ENCODE measurements at places on chromosomes 1 and 21.

- peak; percentile 90 for ATAC-seq
Observed at GRCh38 chr1:214637722-214638458, 34.9 kb downstream of the CENPF start.

- ATAC-seq, result no peak
Observed at GRCh38 chr1:201251851-201252430, 31.4 kb upstream of the PKP1 start.

DNA sequence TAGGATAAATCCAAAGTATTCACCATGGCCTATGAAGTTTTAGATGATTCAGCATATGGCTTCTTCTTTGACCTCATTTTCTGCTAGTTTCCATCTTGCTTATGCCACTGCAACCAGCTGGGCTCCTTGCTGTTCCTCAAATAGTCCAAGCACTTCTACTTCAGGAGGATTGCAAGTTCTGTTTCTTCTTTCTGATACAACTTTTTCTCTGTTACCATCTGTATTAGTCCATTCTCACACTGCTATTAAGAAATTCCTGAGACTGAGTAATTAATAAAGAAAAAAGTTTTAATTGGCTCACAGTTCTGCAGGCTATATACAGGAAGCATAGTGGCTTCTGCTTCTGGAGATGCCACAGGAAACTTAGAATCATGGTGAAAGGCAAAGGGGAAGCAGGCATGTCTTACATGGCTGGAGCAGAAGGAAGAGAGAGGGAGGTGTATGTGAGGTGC is 20.3 kb downstream of the PTGS2 start:
- no peak for ATAC-seq

GRCh38 chr1:47438165-47439016 is 547 bp downstream of the FOXD2 start:
- ATAC-seq, result no peak

DNA sequence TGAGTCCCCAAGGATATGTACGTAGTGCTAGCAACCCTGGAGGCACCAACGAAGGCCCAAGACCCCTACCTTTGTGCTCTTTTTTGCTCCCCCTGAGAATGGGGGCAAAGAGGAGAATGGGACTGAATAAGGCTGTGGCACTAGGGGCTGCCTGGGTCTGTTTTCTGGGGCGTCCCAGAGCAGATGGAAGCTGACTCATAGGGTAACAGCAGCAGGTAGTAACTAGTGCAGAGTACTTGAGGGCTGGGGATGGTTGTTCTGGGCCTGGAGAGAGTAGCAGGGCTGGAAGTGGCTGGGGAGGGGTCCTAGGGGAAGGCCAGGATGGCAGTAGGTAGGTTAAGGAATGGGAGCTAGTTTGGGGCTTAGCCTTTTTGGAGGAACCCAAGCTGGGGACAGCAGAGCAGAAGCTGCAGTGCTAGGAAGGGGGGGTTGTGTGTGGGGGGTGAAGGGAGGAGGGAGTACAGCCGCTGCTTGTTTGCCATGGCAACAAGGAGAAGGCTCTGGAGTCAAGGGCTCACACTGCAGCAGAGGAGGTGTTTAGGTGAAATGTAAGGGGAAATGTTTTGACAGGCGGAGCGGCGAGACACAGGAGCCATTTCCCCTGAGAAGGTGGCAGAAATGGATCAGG is 1.8 kb downstream of the NCDN start:
- ATAC-seq, result no peak

DNA sequence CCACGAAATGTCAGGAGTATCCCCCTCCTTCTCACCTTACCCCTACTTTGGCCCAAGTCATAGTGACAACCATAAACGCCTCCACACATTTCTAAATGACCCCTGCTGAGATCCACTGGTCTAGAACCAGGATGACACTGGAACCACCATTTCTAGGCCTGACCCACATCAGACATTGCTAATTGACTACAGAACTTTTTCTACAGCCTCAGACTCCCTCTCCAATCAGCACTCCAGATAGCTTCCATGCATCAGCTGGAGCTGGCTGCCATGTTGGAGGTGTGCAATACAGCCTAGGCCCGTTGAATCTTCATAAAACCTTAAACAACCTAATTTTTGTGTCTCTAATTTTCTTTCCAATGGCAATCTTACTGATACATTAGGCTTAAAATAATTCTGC is 18.6 kb downstream of the TCEA3 start:
- ATAC-seq, result no peak

DNA sequence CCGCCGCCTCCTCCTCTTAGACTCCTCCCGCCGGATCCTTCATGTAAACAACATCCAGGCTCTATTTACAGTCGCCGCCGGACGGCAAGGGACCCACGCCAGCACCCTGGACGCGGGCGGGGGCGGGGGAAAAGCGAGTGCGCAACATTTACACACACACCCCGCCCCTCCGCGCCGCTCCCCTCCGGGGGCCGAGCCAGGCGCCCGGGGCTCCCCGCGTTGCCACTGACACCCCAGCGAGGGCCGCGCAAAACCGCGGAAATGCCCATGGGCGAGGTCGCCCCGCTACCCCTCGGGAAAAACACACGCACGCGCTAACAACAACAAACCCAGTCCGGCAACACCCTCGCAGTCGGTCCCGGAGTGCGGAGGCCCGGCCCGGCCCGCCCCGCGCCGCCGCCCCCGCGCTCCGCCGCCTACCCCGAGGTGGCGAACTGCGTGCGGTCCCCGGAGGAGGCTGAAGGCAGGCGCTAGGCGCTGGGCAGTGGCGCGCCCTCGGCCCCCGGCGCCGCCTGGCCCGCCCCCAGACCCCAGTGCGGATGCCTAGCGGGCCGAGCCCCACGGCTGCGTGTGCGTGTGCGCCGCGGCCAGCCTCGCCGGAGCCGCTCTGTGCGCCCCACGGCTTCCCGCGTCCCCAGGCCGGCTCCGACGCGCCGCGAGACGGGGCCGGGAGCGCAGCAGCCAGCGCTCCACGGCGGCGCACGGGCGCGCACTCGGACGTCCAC is 81.1 kb upstream of the AK4 start:
- ATAC-seq, result peak; percentile 63

- ATAC-seq, result peak; percentile 96
Observed at GRCh38 chr1:101200513-101200912, 36.3 kb upstream of the S1PR1 start.

DNA sequence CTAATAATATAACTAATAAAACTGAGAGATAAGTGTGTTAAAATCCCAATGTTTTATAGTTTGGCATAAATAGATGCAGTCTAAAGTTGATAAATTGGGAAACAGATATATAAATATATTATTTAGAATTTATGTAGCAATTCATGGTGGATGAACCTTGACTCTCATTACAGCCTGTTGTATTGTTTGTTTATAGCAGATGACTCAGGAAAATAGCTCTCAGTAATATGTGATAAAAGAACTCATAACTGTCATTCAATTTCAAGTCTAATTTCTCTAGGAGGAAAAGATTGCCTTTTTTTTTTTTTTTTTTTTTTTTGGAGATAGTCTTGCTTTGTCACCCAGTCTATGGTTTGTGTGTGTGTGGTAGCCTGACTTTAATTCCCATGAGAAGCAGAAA is 603.2 kb upstream of the PKN2 start:
- ATAC-seq, result no peak

- ATAC-seq, result peak; percentile 33
Observed at GRCh38 chr1:15384301-15384901, 25.3 kb upstream of the EFHD2 start.

DNA sequence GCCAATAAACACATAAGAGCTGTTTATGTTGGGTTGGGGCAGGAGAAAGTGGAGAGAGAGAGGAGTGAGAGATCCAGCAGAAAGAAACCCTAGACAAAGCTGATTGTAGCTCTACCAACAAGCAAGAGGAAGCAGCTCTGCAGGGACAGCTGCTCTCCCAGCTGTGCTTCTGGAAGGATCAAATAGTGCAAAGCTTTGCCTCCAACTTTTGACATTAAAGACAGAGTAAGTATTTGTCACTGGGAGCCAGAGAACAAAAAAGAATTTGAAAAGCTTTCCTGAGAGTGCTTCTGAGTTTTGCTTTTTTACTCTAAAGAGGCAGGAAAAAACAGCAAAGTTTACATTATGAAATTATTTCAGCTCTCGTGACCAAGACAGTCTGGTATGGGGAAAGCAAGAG is 28.5 kb upstream of the C1orf198 start:
- no peak for ATAC-seq

DNA sequence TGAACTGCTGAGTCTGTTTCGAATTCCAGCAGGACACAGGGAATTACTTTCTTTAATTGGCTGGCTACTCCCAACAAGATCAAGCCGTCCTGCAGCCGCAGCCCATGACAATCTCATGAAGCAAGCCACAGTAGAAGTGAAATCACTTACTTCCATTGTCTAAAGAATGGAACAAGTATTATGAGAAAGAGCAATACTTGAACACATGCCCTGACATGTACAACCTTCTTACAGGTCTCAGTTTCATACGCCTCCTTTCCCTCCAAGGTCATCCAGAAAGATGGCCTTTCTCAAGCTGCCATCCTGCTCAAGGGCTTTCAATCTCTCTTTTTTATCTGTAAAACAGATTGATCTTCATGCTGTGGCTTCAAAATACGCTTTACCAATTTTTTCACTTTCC is 85.1 kb downstream of the PCSK9 start:
- no peak for ATAC-seq

DNA sequence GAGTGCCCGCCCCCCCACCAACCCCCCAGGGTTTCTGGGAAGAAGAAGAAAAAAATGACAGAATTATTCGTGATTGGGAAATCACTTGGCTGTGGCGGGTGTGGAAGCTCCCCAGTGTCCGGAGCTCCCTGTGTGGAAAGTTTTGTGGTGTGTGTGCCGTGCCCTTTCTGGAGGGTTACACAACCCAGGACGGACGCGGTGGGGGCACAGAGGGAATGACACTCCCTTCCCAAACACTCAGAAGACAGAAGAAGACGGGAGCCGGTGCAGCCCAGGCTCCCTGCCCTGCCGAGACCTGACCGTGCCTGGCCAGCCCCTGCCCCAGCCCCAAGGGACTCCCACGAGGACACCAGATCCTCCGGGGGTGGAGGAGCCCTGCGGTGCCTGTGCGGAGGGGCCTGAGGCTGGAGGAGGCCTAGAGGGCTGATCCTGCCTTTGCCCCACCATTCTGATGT is 33.0 kb upstream of the ADARB1 start:
- no peak for ATAC-seq

- no peak for ATAC-seq
Observed at GRCh38 chr1:168081373-168082007, 55.2 kb downstream of the GPR161 start.

DNA sequence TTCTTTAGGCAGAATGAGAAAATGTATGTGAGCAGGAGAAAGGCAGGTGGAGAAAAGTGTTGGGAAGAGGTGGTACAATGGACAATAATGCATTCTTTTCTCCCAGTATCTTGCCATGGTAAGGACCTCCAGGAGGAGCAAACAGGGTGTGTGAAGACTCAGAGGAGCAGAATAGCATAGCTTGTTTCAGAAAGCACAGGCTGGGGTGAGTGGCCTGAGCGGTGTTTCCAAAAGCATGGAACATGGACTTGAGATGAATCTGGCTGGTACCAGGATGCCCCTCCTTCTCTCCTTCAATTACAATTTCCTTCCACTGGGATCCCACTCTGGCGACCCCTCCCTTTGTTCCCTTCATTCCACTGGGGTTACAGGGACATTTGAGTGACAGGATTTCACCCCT is 123.4 kb upstream of the TNR start:
- no peak for ATAC-seq

DNA sequence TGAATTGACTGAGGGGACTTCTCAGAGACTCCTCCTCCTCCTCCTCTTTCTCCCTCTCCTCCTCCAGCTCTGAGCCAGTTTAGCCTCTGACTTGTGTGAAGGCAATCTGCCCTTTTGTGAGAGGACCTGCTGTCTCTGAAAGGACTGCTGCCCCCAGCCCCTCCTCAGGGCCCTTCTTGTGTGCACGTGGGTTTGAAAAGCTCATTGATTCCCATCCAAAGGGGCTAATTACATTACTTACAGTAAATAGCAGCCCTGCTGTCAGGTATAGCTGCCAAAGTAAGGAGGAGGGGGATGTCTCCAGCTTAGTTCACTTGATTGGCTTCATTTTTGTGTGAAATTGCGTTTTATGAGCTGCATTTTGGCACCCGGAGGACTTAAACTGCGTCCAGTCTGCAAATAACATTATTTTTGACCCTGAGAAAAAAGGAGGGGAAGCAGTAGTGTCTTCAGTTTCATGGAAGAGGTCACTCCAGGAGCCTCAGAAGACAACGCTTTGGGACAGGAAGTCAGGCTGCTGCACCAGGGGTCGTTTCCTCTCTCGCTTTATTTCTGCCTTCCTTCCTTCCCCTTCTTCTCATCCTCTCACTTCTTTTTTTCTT is 1.8 kb upstream of the LHX9 start:
- no peak for ATAC-seq

DNA sequence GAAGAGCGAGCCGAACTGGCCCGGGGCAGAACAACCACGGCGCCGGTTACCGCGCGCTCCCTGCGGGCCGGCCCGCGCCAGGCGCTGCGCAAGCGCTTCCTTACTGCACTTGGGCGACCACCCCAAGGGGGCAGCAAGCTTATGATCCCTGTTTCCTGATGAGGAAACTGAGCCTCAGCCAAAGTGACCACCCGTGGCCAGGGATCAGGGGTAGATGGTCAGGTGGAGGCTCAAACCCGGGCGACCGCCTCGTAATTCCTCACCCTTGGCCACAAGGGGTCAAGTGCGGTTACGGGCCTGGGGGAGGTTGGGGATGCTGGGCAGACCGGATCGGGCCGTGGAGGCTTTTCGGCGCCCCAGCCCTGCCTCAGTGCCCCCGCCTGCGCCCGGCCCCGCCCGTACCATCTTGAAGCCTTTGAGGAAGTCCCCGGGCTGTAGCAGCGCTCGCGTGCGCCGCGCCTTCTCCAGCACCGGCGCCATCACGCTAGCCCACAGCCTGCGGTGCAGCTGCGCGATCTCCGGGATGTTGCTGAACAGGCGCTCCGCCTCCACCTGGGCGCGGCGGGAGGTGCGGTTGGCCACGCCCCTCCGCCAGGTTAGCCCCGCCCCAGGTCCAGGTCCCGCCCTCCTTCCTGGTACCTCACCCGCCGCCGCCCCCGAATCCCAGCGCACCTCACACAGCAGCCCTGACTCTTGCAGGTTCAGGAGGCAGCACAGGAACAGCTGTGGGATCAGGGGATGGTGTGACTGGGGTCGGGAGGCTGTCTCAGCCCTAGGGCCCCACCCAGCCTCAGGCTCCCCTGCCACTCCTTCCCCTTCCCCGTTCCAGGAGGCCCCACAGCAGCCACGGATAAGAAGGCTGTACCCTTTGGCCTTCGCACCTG is 5.4 kb upstream of the TNFRSF25 start:
- no peak for ATAC-seq

DNA sequence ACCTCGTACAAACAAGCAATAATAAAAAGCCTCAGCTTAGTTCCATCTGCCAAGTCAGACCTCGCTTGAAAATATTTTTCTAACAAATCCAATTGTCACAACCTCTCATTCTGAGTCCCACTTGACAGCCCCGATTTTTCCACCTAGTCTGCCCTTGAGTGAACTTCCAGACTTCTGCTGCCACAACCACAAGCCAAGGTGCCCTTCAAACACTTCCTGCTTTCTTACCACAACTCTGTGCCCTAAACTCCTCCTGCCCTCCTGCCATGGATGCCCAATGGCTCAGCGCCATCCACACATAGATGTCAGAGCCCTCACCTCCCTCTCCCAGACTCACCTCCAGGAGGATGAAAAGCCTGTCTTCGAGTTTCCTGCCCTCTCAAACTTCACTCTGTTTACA is 3.9 kb downstream of the TMPRSS2 start:
- ATAC-seq, result no peak
